ENCODE measurements at places on chromosomes 1 and 21.
A peak's percentile ranks its signal among the peaks of the same experiment; 100 is the strongest.

GRCh38 chr1:188065917-188066316 is 1237.2 kb downstream of the PLA2G4A start:
- peak; percentile 74 for DNase-seq
- H3K4me1 ChIP-seq, result no peaks in the 10 kb centered on the region
- no peaks in the 10 kb centered on the region for H3K27me3 ChIP-seq
- H3K36me3 ChIP-seq, result no peaks in the 10 kb centered on the region
- no peak overlapping the region for H3K27ac ChIP-seq

- H3K36me3 ChIP-seq, result 0 out of 2 replicates have a peak, but pooled peaks cover 1% of the 10 kb centered on the region
- no peaks in the 10 kb centered on the region for H3K4me1 ChIP-seq
- no peaks in the 10 kb centered on the region for H3K27me3 ChIP-seq
- no peak overlapping the region for H3K27ac ChIP-seq
These were observed 28.3 kb upstream of the EPHA8 start for GRCh38 chr1:22534951-22535350.

DNA sequence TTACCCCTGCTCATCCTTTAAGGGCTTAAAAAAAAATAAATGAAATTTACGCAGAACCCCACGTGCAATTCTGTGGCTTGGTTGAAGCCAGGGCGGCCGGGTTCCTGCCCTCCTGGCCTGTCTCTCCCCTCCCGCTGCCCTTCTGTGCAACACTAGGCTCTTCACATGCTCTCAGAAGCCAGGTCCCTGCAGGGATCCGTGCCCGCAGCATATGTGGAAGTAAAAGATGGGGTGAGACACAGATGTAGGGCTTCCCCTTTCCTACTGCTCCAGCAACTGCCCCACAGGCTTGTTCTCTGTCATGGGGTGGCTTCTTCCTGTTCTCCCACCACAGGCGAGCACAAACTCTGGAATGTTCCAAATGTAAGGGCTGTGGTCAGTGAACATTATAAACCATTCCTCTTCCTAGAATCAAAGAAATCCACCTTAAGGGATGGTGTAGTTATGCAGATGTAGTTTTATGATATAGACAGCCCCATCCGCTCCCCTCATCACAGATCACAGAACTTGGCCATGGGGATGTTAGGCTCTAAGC is 535.4 kb downstream of the KIF26B start:
- H3K27me3 ChIP-seq, result no peaks in the 10 kb centered on the region
- no peaks in the 10 kb centered on the region for H3K4me1 ChIP-seq
- H3K27ac ChIP-seq, result no peak overlapping the region
- peak; percentile 9 for DNase-seq

DNA sequence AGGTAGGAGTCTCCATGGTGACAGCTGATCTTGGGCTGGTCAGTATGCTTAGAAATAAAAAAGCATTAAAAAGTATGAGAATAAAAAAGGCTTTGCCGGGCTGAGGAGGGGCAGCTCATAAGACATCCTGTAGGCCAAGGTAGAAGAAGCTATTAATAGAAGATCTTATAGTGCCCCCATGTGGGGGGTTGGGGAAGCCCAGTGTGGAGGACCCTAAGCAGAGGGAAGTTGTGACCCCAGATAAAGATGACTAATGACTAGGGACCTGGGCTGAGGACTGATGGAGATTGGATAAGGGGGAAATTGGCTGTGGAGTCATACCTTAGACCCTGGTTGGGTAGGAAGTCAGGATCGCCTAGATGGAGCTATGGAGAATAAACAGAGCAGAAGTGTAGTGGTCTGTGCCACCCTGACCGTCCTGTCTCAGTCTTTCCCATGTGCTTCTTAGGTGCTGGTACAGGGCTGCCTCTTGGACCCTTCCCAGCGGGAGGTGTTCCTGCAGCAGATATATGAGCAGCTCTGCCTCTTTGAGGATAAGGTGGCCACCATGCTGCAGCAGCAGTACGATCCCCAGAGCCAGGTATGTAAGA is 25.0 kb downstream of the SZT2 start:
- H3K27ac ChIP-seq, result no peak overlapping the region
- H3K36me3 ChIP-seq, result peaks cover 35% of the 10 kb centered on the region
- no peak overlapping the region for H3K4me3 ChIP-seq
- DNase-seq, result peak; percentile 52
- no peaks in the 10 kb centered on the region for H3K27me3 ChIP-seq

GRCh38 chr1:37890378-37891014 is 31.1 kb upstream of the MTF1 start:
- no peaks in the 10 kb centered on the region for H3K27me3 ChIP-seq
- peaks cover 2% of the 10 kb centered on the region for H3K4me1 ChIP-seq
- peak; percentile 43 for DNase-seq
- H3K36me3 ChIP-seq, result peaks cover 36% of the 10 kb centered on the region
